Left lung (tissue), 14 donors: ENCODE measurements at places on chromosomes 6 and 20. TPM values are rescaled to one million over a fixed set of nuclear protein-coding genes. Genes with fewer than 3 reads are reported as not detected.
A peak's percentile ranks its signal among the peaks of the same experiment; 100 is the strongest.

Gene SASH1
- 51.3 TPM for total RNA-seq

Gene EPB41L1
- 41.5 TPM for total RNA-seq

Gene TTLL9
- 1.3 TPM for total RNA-seq

GRCh38 chr20:44304383-44304782 is 6.6 kb downstream of the FITM2 start:
- H3K27me3 ChIP-seq: no peaks in the 10 kb centered on the region
- H3K4me3 ChIP-seq: no peak overlapping the region
- no peak for DNase-seq
- peaks cover 3% of the 10 kb centered on the region for H3K4me1 ChIP-seq

- no peak overlapping the region for H3K4me3 ChIP-seq
- no peak overlapping the region for H3K27ac ChIP-seq
- no peaks in the 10 kb centered on the region for H3K36me3 ChIP-seq
- H3K27me3 ChIP-seq: no peaks in the 10 kb centered on the region
- no peaks in the 10 kb centered on the region for H3K4me1 ChIP-seq
These were observed 426.8 kb downstream of the MAFB start for GRCh38 chr20:40262219-40262618.

GRCh38 chr6:7914991-7915789 is 4.6 kb upstream of the TXNDC5 start:
- no peaks in the 10 kb centered on the region for H3K36me3 ChIP-seq
- no peak for DNase-seq
- H3K4me1 ChIP-seq: no peaks in the 10 kb centered on the region
- H3K4me3 ChIP-seq: no peak overlapping the region

DNA sequence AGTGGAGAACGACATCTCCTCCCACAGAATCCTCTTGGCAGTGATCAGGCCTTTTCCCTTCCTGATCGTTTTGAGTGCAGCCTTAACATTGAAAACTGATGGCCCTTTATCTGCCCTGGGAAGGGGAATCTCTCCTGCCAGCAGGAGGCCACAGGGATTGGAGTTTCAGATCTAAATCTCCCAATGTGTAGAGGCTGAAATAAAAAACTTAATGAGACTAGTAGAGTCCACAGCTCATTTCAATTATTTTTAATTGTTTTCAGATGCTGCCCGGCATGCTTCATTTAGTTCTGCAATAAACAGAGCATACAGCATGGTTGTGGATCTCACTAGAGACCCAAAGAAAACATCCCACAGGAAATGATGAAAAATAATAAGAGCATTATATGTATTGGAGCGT is 662.2 kb upstream of the HS3ST5 start:
- no peaks in the 10 kb centered on the region for H3K27me3 ChIP-seq
- H3K4me3 ChIP-seq: no peak overlapping the region
- H3K4me1 ChIP-seq: no peaks in the 10 kb centered on the region
- no peaks in the 10 kb centered on the region for H3K36me3 ChIP-seq
- no peak overlapping the region for H3K27ac ChIP-seq
- no peak for DNase-seq

- no peak overlapping the region for H3K27ac ChIP-seq
- no peak for DNase-seq
- H3K27me3 ChIP-seq: no peaks in the 10 kb centered on the region
- no peak overlapping the region for H3K4me3 ChIP-seq
- peaks cover 7% of the 10 kb centered on the region for H3K4me1 ChIP-seq
These were observed 128.7 kb downstream of the NFATC2 start for GRCh38 chr20:51413857-51414256.

DNA sequence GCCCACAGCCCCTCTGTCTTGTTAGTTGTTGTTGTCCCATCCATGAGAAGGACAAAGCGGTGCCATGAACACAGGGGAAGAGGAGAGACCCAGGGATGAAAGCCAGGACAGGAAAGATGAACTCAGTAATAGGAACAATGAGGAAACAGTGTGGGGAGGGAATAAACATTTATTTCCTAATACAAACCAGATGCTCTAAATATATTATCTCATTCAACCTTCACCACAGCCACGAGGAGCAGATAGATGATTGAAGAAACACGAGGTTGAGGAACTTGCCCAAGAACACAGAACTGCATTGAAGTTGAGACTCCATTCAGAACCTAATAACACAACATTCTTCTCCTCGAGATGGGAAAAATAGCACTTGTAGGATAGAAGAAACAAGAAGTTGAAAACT is 53.0 kb upstream of the AIG1 start:
- H3K27me3 ChIP-seq: no peaks in the 10 kb centered on the region
- no peaks in the 10 kb centered on the region for H3K36me3 ChIP-seq
- H3K27ac ChIP-seq: no peak overlapping the region
- no peak for DNase-seq
- H3K4me1 ChIP-seq: no peaks in the 10 kb centered on the region

GRCh38 chr6:90003069-90003795 is 109.0 kb downstream of the GJA10 start:
- DNase-seq: no peak
- no peaks in the 10 kb centered on the region for H3K4me1 ChIP-seq
- H3K4me3 ChIP-seq: no peak overlapping the region
- no peaks in the 10 kb centered on the region for H3K36me3 ChIP-seq
- H3K27ac ChIP-seq: no peak overlapping the region
- no peaks in the 10 kb centered on the region for H3K27me3 ChIP-seq

DNA sequence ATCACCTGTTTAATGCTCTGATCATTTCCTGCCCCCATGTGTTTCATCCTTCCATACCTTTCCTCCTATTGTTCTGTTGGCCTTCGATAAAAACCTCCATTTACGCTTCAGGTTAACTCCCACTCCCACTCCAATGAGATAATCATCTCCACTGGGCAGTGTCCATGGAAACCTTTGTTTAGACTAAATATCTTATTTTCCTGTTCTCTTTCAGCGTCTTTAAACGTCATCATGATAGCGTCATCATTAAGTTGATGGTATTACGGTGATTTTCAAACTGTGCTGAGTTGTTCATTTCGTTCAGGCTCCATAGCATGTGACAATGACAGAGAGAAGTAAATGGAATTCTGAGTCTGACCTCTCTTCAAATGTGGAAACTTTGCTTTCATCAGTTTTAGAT is 970.5 kb upstream of the SLC35B3 start:
- no peak overlapping the region for H3K4me3 ChIP-seq
- H3K4me1 ChIP-seq: no peaks in the 10 kb centered on the region
- H3K36me3 ChIP-seq: no peaks in the 10 kb centered on the region

GRCh38 chr6:13445005-13445743 is 42.2 kb downstream of the GFOD1 start:
- H3K36me3 ChIP-seq: no peaks in the 10 kb centered on the region
- H3K4me1 ChIP-seq: peaks cover 48% of the 10 kb centered on the region
- DNase-seq: peak; percentile 58
- no peak overlapping the region for H3K4me3 ChIP-seq
- H3K27me3 ChIP-seq: no peaks in the 10 kb centered on the region
